ENCODE measurements at places on chromosomes 5 and 9.

DNA sequence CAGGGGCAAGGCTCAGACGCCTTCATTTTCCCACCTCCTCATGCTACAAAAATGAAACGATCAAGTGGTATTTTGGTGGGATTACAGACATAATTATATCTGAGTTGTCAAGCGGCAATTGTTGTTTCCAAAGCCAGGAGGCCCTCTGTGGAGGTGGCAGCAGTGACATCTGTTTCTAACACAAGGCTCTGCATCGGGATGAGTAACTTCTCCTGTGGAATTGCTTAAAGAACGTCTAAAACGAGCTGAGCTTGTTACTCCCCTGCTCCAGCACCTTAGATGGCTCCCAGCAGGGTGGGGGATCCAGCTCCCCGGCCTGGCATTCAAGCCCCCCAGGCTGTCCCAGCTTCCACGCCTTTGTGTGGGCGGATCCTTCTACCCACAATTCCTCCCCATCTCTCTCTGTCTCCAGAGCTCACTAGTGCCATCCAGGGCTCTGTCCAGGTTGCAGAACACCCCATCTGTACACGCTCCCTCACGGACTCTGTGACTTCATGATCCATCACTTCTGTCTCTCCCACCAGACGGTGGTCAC, 36.8 kb downstream of the DAB2IP start:
- no peak for DNase-seq

- no peak for DNase-seq
Observed at GRCh38 chr9:98117984-98118639, 910 bp downstream of the TRIM14 start.

DNA sequence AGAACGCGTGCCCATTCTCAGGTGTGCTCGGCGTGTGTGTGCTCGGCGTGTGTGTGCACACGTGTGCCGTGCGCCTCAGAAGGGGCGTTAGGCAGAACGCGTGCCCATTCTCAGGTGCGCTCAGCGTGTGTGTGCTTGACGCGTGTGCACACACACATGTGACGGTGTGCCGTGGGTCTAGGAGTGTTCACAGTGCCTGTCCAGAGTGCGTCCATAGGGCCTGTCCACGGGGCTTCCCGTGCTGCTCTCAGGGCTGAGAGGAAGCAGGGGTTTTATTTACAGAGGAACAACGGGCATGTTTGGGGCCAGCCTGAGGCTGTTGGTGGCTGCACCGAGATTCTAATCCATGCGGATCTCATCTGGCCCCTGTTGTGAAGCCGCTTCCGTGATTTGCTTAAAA, 14.2 kb upstream of the AHRR start:
- DNase-seq = no peak

DNA sequence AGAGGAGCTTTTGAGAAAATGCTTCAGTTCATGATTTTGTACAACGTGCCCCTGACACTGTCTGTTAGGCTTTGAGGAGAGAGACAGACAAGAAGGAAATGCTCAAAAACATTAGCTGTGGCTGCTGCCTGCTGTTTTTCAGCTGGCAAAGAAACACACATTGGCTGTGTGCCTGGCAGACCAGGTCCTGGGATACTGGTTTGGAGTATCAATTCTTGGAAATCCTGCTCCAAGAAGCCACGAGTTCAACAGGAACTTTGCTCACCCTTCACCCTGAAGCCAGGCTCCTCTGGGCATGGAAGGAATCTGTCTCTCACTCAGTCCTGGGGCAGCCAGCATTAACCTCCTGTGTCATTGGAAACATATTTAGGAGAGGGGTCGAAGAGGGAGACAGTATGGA, 245.5 kb downstream of the AUH start:
- DNase-seq = no peak

- DNase-seq = no peak
Observed at GRCh38 chr5:144567421-144567780, 396.7 kb downstream of the KCTD16 start.

DNA sequence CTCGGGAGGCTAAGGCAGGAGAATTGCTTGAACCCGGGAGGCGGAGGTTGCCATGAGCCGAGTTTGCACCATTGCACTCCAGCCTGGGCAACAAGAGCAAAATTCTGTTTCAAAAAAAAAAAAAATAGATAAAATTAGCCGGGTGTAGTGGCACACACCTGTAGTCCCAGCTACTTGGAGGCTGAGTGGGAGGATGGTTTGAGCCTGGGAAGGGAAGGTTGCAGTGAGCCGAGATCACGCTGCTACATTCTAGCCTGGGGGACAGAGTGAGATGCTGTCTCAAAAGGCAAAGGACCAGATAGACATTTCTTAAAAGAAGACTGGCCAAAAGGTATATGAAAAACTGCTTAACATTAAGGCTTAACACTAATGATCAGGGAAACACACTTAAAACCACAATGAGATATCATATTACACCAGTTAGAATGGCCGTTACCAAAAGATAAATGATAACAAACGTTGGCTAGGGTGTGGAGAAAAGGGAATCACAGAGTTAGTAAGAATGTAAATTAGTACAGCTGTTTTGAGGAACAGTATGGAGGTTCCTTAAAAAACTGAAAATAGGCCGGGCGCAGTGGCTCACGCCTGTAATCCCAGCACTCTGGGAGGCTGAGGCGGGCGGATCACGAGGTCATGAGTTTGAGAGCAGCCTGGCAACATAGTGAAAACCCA, 10.1 kb upstream of the MARVELD2 start:
- DNase-seq = no peak

GRCh38 chr5:177502886-177503285, 5.5 kb upstream of the PDLIM7 start:
- no peak for DNase-seq

DNA sequence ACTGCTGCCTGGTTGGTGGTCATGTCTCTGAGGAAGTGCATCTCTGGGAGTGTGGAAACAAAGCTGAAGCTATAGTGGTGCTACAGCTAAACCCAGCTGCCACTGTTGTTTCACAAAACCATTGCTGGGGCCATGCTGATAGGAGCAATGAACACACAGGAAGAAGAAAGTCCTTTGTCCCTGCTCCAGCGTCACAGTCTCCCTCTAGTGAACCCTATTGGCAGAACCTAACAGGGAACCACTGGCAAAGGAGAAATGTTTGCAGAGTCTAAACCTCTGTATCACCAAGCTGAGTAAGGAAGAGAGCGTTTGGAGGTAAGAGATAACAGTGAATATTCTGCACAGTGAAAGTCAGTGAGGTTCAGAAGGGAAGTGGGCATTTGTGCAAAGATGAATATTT, 244.0 kb downstream of the YTHDC2 start:
- no peak for DNase-seq

- no peak for DNase-seq
Observed at GRCh38 chr5:12323637-12324229, 419.5 kb upstream of the CTNND2 start.

DNA sequence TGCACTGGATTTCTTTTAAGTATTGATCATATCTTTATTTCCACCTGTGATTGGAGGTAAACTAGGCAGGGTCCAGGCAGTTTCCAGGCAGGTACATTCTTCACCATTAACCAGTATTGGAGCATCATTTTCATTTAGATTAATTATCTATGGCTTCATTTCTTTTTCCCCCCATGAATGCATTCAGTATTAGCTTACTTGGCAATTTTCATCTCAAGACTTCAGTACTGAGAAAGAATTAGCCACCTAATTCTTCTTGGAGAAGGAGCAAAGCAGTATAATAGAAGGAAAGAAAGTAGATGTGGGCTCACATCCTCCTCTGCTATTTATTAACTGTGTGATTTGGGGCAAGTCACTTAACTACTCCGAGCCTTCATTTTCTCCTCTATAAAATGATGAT, 208.8 kb downstream of the RFK start:
- no peak for DNase-seq

- no peak for DNase-seq
Observed at GRCh38 chr9:26706223-26706622, 186.4 kb downstream of the CAAP1 start.

DNA sequence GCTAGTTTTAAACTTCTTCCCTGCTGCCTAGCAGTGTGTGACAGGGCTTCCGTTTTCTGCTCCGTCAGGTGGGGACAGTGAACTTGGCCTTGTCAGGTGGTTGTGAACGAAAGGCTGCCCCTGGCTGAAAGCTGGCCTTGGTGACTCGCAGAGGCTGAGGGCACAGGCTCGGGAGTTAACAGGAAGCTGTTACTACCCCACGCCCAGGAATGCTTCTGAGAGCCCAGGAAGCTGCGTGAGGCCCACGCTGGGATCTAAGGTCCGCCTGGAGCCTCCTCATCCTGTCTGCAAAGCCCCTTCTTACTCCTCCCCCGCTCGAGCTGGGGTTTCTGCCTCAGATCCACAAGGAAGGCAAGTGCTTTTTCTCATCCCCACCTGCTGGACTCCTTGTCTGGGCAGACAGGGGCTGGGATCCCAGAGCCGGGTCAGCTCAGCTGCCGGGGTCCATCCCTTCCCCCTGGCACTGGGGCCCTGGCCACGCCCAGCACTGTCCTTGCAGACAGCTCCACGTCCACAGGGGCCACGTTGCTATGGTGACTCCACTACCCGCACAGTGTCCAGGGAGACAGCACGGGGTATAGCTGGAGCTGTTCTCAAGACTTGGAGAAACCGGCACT, 124.7 kb upstream of the TBC1D2 start:
- no peak for DNase-seq

GRCh38 chr9:98603821-98604383, 104.8 kb downstream of the GABBR2 start:
- no peak for DNase-seq

DNA sequence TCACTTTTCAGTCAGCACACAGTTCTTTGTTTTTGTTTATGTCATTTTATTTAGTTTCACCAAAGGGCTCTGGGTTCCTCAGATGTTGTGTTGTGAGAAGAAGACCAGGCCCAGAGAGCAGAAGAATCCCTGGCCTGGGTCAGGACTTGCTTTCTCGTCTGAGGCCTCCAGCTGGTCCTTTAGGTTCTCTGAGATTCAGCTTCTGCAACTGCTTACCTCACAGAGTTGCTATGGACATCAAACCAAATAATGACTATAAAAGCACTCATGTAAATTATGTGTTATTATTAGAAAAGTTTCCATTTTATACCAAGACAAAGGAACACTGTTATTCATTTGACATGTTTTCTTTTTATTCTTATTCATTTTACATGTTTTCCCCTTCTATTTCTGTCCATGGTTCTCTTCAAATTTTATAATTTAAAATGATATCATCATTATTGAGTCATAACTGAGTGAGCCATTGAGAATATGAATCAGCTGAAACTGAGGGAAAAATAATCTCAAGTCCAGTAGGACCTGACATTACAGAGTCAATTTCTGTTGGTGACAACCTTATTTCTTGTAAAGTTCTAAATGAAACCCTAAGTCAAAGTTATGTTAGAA, 44.0 kb upstream of the GLRX start:
- DNase-seq = no peak

DNA sequence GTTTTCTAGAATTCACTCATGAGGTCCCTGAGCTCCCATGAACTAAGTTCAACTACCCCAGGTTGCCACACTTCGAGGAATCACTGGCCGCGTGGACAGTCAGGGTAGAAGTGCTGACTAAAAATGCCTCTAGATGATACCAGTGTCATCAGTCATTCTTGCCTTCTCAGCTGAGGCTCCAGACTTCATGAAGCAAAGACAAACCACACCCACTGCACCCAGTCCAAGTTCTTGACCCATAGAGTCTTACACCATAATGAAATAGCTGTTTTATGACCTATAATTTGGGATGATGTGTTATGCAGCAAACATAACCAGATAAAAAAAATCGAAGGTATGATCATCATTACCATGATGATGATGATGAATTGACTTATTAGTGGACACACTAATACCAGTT, 632.9 kb upstream of the TLE4 start:
- no peak for DNase-seq
